ENCODE measurements at places on chromosomes 1 and 21. TPM values are rescaled to one million over a fixed set of nuclear protein-coding genes. Genes with fewer than 3 reads are reported as not detected.

AMY1A gene
- not detected for total RNA-seq

TTC3 gene
- total RNA-seq: 43.2 TPM

LCE1F gene
- not detected for total RNA-seq

RIPPLY3 gene
- total RNA-seq: 0.73 TPM

IRF6 gene
- 0.28 TPM for total RNA-seq

NBPF10 gene
- 0.62 TPM for total RNA-seq

DIRAS3 gene
- total RNA-seq: 1.2 TPM

CYP4A11 gene
- not detected for total RNA-seq

KLF17 gene
- 0.64 TPM for total RNA-seq

IGSF5 gene
- total RNA-seq: not detected

PTCH2 gene
- total RNA-seq: 0.08 TPM

SH2D1B gene
- total RNA-seq: 0.15 TPM

OVAAL gene
- not detected for total RNA-seq

PTPN14 gene
- 10.4 TPM for total RNA-seq

TMPRSS15 gene
- not detected for total RNA-seq

TNFSF18 gene
- not detected for total RNA-seq

KCNA2 gene
- total RNA-seq: 0.04 TPM

GSTM4 gene
- 9.5 TPM for total RNA-seq

F3 gene
- total RNA-seq: 1.9 TPM

GJA8 gene
- not detected for total RNA-seq

CD53 gene
- not detected for total RNA-seq

PLA2G2F gene
- total RNA-seq: not detected

ELAPOR1 gene
- total RNA-seq: 0.49 TPM

ZFYVE9 gene
- total RNA-seq: 9.2 TPM

BACE2 gene
- total RNA-seq: 21.8 TPM

AJAP1 gene
- not detected for total RNA-seq

BRINP3 gene
- total RNA-seq: not detected

Data from A549 treated with DMSO at 1 μM for 4 hours (cell line).